IMR-90 (cell line): ENCODE measurements at places on chromosomes 4 and X. TPM values are rescaled to one million over a fixed set of nuclear protein-coding genes. Genes with fewer than 3 reads are reported as not detected.

DMRTC1 gene
- total RNA-seq, result not detected in 2 replicates

MSANTD1 gene
- under 0.01 and 0.28 TPM in 2 replicates for total RNA-seq

SUPT20HL1 gene
- not detected in 2 replicates for total RNA-seq

GAGE12F gene
- total RNA-seq, result not detected in 2 replicates

CPE gene
- total RNA-seq, result 3.6 and 4.4 TPM in 2 replicates

VEGFC gene
- 22.9 and 26.9 TPM in 2 replicates for total RNA-seq

F11 gene
- not detected in 2 replicates for total RNA-seq

SH3RF1 gene
- 29.8 and 30.0 TPM in 2 replicates for total RNA-seq

MAGEC1 gene
- total RNA-seq, result not detected in 2 replicates

PLCXD1 gene
- total RNA-seq, result 16.7 and 19.2 TPM in 2 replicates

KLB gene
- not detected in 2 replicates for total RNA-seq

PABPC1L2B gene
- total RNA-seq, result not detected in 2 replicates

FGFRL1 gene
- total RNA-seq, result 43.3 and 49.3 TPM in 2 replicates

TREX2 gene
- 0.36 and 0.56 TPM in 2 replicates for total RNA-seq

COX18 gene
- total RNA-seq, result 20.6 and 22.0 TPM in 2 replicates

FAAH2 gene
- total RNA-seq, result not detected in 2 replicates

TMPRSS11B gene
- total RNA-seq, result not detected in 2 replicates

ASMT gene
- not detected in 2 replicates for total RNA-seq

MAGEB10 gene
- total RNA-seq, result not detected in 2 replicates

CSN1S1 gene
- total RNA-seq, result not detected in 2 replicates

ETDB gene
- not detected in 2 replicates for total RNA-seq

MAP3K15 gene
- total RNA-seq, result under 0.01 TPM in 2 replicates
